ENCODE measurements at places on chromosomes 2 and 18.

DNA sequence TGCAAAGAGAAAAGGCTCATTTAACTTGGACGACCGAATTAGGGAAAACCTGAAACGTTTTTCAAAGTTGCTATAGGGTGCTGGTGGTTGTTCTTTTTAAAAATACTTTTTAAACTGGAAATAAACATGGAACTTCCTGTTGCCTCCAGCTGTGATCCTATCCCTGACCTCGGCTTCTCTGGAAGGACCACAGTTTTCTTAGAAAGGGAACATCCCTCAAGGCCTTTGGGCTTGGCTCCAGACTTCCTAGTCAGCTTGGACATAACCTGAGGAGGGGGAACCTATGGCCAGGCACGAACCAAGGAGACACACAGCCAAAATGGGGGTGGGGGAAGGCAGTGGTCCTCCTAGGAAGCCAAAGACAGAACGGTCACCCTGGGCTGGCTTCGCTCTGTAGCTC lies 57.7 kb downstream of the CENPO start:
- peaks cover 3% of the 10 kb centered on the region for H3K36me3 ChIP-seq
- H3K4me1 ChIP-seq, result no peaks in the 10 kb centered on the region
- H3K27ac ChIP-seq, result no peak overlapping the region
- no peak for DNase-seq
- H3K4me3 ChIP-seq, result no peak overlapping the region
- no peaks in the 10 kb centered on the region for H3K27me3 ChIP-seq

DNA sequence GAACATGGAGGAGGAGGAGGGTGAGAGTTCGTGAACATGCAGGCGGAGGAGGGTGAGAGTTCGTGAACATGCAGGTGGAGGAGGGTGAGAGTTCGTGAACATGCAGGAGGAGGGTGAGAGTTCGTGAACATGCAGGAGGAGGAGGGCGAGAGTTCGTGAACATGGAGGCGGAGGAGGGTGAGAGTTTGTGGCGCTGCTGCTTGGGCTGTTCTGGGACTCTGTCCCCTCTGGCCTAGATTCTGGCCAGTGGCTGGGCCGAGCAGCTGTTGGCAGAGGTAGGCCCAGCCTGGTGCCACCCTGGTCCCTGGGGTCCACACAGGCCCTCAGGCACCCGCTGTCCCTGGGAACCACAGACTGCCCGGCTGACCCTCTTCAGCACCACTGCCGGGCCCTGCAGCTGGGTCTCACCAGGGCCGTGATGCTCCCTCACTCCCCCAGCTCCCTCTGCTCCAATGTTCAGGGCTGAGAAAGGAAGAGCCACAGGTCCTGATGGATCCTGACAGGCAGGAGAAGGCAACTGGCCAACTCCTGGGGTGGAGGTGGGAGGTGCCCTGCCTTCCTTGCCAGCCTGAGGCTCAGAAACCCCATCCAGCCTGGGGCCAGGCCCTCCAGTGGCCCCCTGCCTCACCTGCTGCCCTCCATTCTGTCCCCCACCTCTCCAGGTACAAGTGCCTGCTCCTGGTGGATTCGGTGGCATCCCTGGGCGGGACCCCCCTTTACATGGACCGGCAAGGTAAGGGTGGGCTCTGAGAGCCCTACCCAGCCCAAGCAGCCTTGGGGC lies 3.9 kb downstream of the AGXT start:
- H3K36me3 ChIP-seq, result no peaks in the 10 kb centered on the region
- no peaks in the 10 kb centered on the region for H3K4me1 ChIP-seq
- peak; percentile 26 for DNase-seq
- no peak overlapping the region for H3K4me3 ChIP-seq
- H3K27ac ChIP-seq, result no peak overlapping the region

- no peak for DNase-seq
- H3K4me3 ChIP-seq, result no peak overlapping the region
- no peak overlapping the region for H3K27ac ChIP-seq
- peaks cover 4% of the 10 kb centered on the region for H3K27me3 ChIP-seq
- no peaks in the 10 kb centered on the region for H3K4me1 ChIP-seq
- H3K36me3 ChIP-seq, result no peaks in the 10 kb centered on the region
Observed at GRCh38 chr2:20933714-20934113, 110.2 kb downstream of the APOB start.

GRCh38 chr18:25042641-25043051 lies 309.3 kb downstream of the ZNF521 start:
- H3K27me3 ChIP-seq, result no peaks in the 10 kb centered on the region
- no peak overlapping the region for H3K4me3 ChIP-seq
- H3K27ac ChIP-seq, result no peak overlapping the region
- DNase-seq, result no peak
- no peaks in the 10 kb centered on the region for H3K36me3 ChIP-seq

- no peaks in the 10 kb centered on the region for H3K4me1 ChIP-seq
- no peaks in the 10 kb centered on the region for H3K27me3 ChIP-seq
- H3K36me3 ChIP-seq, result no peaks in the 10 kb centered on the region
- DNase-seq, result no peak
Observed at GRCh38 chr2:60051991-60052390, 501.5 kb downstream of the BCL11A start.

DNA sequence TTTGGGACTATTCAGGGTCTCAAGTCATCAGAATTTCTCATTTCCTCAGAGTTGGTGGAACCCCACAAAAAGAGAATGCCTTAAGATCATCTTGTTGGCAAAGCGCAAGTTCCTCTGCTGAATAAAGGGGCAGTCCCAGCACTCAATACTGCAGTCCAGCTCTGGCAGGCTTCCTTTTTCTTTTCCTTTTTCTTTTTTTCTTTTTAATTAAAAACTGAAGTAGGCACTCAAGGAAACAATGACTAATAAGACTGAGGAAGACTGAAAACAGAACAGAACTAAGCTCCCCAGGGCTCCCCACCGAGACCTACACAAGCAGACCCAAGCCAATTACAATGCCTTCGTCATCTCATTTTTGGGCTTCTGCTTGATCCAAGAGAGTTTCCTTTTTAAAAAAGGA lies 82.0 kb downstream of the STK39 start:
- no peaks in the 10 kb centered on the region for H3K27me3 ChIP-seq
- no peak overlapping the region for H3K4me3 ChIP-seq
- no peak for DNase-seq
- no peak overlapping the region for H3K27ac ChIP-seq

- DNase-seq, result no peak
- no peaks in the 10 kb centered on the region for H3K36me3 ChIP-seq
- H3K4me3 ChIP-seq, result no peak overlapping the region
- H3K27ac ChIP-seq, result no peak overlapping the region
- no peaks in the 10 kb centered on the region for H3K27me3 ChIP-seq
Observed at GRCh38 chr2:19473350-19473749, 114.9 kb upstream of the OSR1 start.

DNA sequence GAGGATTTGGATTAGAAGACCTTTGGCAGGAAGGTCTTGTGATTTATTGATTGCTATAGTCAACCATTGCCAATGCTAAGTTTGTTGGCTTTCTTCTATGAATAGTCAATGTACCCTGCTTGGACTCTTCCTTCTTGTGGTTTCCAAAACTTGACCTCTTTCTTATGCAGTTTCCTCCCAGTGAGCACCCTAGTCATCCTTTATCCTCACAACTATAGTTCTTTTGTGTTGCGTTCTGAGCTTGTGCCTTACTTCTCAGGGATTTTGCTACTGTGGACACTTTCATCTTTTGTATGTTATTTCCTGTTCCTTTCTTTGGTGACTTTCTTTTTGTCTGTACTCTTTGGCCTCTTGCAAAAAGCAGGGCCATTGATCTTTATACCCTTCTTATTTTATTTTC lies 168.2 kb downstream of the LRRTM1 start:
- H3K27me3 ChIP-seq, result no peaks in the 10 kb centered on the region
- no peaks in the 10 kb centered on the region for H3K4me1 ChIP-seq
- no peak overlapping the region for H3K27ac ChIP-seq

- DNase-seq, result no peak
- H3K27me3 ChIP-seq, result no peaks in the 10 kb centered on the region
- no peaks in the 10 kb centered on the region for H3K36me3 ChIP-seq
- H3K4me1 ChIP-seq, result no peaks in the 10 kb centered on the region
- no peak overlapping the region for H3K27ac ChIP-seq
- H3K4me3 ChIP-seq, result no peak overlapping the region
Observed at GRCh38 chr2:208820014-208820688, 413.6 kb downstream of the PTH2R start.

GRCh38 chr2:123073371-123073770 lies 951.7 kb upstream of the CNTNAP5 start:
- H3K4me3 ChIP-seq, result no peak overlapping the region
- H3K36me3 ChIP-seq, result no peaks in the 10 kb centered on the region
- H3K4me1 ChIP-seq, result no peaks in the 10 kb centered on the region

- DNase-seq, result peak; percentile 68
- H3K36me3 ChIP-seq, result no peaks in the 10 kb centered on the region
- peaks cover 21% of the 10 kb centered on the region for H3K4me1 ChIP-seq
- no peaks in the 10 kb centered on the region for H3K27me3 ChIP-seq
Observed at GRCh38 chr2:189580658-189581353, at the start of gene SLC40A1. TSS of gene SLC40A1 (minus strand) at chr2:189580786. CDS start at chr2:189580460, 326 bp downstream.

DNA sequence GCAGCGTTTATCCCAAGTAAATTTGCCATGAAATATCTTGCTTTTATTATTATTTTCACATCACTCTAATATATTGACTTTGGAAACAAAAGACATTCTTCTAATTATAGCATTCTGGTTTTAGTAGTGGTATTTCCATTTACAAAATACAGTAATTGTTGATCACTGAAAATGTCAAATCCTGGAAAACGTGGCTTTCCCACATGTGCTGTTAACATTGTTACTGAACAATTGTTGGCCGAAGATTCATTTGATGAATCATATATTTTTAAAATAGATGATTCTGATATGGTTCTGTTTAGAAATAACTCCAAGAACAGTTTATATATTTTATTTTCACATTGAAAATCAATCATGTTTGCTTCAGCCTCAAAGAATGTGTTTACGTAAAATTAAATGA lies 32.9 kb downstream of the SP140 start:
- peaks cover 5% of the 10 kb centered on the region for H3K36me3 ChIP-seq
- H3K27me3 ChIP-seq, result no peaks in the 10 kb centered on the region
- H3K4me3 ChIP-seq, result no peak overlapping the region
- no peak for DNase-seq

- no peaks in the 10 kb centered on the region for H3K27me3 ChIP-seq
- no peaks in the 10 kb centered on the region for H3K36me3 ChIP-seq
- no peaks in the 10 kb centered on the region for H3K4me1 ChIP-seq
- no peak overlapping the region for H3K4me3 ChIP-seq
- DNase-seq, result no peak
- no peak overlapping the region for H3K27ac ChIP-seq
Observed at GRCh38 chr2:70391988-70392387, 90.1 kb upstream of the FAM136A start.

- no peak overlapping the region for H3K4me3 ChIP-seq
- peaks cover 59% of the 10 kb centered on the region for H3K4me1 ChIP-seq
- no peaks in the 10 kb centered on the region for H3K27me3 ChIP-seq
- no peak for DNase-seq
- H3K36me3 ChIP-seq, result peaks cover 22% of the 10 kb centered on the region
Observed at GRCh38 chr2:25316101-25316500, 25.6 kb downstream of the DNMT3A start.

- H3K27ac ChIP-seq, result no peak overlapping the region
- no peak overlapping the region for H3K4me3 ChIP-seq
- no peaks in the 10 kb centered on the region for H3K27me3 ChIP-seq
- H3K4me1 ChIP-seq, result no peaks in the 10 kb centered on the region
- DNase-seq, result no peak
- H3K36me3 ChIP-seq, result no peaks in the 10 kb centered on the region
Observed at GRCh38 chr18:25136416-25137196, 215.4 kb downstream of the ZNF521 start.

DNA sequence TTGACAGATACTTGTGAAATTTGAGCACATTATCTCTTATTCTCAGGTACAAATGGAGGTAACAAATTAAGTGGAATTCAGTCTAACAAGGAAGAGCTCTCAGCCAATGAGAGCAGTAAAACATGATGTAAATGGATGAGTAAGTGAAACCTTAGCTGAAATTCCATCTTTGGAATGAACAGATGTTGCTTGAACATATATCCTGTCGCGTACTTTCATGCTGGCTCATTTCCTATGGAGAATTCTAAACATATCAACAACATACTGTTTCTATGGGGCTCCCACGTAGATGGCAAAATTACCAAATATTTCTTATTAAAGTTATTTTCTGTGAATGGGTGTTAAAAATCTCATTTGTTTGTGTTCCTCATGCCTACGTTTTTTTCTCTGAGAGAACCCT lies 256.3 kb upstream of the LINC00305 start:
- H3K36me3 ChIP-seq, result no peaks in the 10 kb centered on the region
- H3K4me3 ChIP-seq, result no peak overlapping the region
- no peaks in the 10 kb centered on the region for H3K27me3 ChIP-seq
- H3K27ac ChIP-seq, result no peak overlapping the region
- H3K4me1 ChIP-seq, result no peaks in the 10 kb centered on the region

DNA sequence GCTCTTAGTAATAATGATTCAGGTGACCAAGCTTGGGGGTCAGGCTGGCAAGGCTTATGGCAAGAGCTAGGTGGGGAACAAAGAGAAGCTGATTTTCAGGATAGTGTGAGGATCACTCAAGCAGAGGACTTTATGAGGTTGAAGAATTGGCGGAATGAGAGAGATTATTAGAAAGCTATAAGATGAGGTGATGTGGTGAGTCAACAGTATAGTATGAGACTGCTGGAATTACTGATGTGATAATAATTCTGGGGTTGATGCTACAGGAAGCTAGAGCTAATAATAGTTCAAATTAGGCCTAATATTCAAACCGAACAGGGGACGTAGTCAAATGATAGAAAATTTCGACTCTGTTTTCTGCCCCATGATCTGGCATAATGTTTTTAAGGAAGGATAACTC lies 2115.3 kb upstream of the PIK3C3 start:
- no peak overlapping the region for H3K27ac ChIP-seq
- no peaks in the 10 kb centered on the region for H3K27me3 ChIP-seq
- no peaks in the 10 kb centered on the region for H3K4me1 ChIP-seq
- no peaks in the 10 kb centered on the region for H3K36me3 ChIP-seq
- no peak overlapping the region for H3K4me3 ChIP-seq

GRCh38 chr2:238299803-238300202 lies 11.4 kb upstream of the PER2 start:
- no peaks in the 10 kb centered on the region for H3K4me1 ChIP-seq
- H3K27ac ChIP-seq, result no peak overlapping the region
- no peak overlapping the region for H3K4me3 ChIP-seq
- H3K27me3 ChIP-seq, result no peaks in the 10 kb centered on the region
- no peak for DNase-seq

GRCh38 chr18:48007955-48008701 lies 77.7 kb upstream of the SMAD2 start:
- H3K27ac ChIP-seq, result no peak overlapping the region
- peak; percentile 33 for DNase-seq

DNA sequence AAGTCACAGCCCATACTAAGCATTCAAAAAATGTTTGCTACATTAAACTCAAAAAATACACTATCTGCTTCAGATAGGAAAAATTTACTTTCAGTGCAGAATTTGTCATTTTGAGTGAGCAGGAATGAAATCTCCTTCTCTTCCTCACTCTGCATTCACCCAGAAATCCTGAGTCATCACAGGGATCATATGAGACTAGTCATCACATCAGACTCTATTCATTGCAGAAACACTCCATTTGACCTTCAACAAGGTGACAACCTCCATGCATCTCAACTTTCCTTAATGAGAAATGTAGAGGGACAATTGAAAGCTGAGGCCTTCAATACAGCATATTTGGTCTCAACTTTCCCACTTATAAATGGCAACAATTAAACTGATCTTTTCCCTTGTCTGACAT lies 130.4 kb upstream of the CYP26B1 start:
- no peaks in the 10 kb centered on the region for H3K4me1 ChIP-seq
- H3K4me3 ChIP-seq, result no peak overlapping the region
- DNase-seq, result no peak
- H3K27me3 ChIP-seq, result no peaks in the 10 kb centered on the region
- H3K27ac ChIP-seq, result no peak overlapping the region
- H3K36me3 ChIP-seq, result no peaks in the 10 kb centered on the region
